ENCODE measurements at places on chromosomes 4 and X.

GRCh38 chrX:45233531-45233930 lies 32.9 kb upstream of the DIPK2B start:
- no peak for DNase-seq

DNA sequence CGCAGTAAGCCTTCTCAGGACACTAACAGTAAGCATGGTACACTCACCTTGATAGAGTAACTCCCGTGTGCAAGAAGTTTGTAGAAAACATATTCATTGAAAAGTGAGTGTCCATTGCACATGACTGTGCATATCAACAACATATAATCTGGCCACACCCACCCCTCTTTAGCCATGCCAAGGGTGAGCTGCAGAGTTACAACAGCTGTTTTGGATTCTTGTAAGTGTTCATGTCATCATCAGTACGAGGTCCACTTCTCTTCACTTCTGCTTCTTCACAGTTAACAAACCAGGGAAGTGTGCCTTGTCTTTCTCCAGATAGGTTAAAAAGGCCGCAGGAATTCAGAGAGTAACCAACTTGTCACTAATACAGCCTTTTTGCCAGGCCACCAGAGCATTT lies 116.6 kb downstream of the IRF2 start:
- no peak for DNase-seq

DNA sequence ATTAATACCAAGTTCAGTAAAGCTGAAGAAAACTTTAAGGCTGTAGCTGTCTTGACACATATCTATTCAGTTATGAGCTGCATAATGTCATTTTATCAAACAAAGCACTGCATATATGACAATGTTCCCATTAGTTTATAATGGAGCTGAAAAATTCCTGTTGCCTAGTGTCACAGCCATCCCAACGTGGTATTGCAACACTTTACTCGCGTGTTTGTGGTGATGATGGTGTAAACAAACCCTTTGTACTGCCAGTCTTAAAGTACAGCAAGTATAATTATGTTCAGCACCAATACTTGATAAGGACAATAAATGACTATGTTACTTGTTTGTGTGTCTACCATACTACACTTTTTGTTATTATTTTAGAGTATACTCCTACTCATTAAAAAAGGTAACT lies 1415.6 kb upstream of the PCDH7 start:
- DNase-seq = no peak

GRCh38 chrX:109856974-109857373 lies 123.9 kb upstream of the ACSL4 start:
- DNase-seq = no peak

DNA sequence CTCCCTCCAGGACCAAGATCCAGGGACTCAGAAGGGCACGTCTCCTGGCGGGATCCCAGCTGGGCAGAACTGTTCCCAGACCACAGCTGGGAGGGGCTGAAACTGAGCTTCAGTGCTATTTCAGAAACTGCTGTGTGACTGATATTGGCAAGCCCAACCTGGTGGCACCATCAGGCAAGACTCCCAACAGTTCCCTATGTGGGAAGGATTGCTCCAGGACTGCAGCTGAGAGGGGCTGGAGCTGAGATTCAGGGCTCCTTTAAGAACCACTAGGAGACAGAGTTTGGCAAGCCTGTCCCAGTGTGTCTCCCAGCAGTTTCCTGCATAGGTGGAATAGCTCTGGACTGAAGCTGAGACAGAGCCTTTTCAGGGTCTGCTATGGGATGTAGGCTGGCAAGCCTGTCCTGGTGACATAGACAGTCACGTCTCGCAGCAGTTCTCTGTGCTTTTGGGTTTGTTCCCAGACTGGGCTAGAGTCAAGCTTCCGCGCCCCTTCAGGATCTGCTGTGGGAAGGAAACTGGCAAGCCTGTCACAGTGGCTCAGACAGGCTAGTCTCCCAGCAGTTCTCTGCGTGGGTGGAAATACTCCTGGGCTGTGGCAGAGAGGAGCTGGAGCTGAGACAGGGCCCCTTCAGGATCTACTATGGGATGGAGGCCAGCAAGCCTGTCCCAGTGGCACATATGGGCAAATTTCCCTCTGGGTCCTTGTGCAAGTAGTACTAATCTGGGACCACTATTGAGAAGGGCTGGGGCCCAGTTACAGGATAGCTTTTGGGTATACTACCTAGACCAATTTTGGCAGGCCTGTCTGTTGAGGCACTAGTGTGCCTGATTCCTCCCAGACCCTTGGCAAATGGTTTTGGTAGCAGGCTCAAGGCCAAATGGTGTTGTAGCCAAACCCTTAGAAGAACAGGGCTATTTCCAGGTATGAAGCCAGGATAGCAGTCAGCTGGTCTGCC lies 20.2 kb upstream of the MED14 start:
- no peak for DNase-seq

DNA sequence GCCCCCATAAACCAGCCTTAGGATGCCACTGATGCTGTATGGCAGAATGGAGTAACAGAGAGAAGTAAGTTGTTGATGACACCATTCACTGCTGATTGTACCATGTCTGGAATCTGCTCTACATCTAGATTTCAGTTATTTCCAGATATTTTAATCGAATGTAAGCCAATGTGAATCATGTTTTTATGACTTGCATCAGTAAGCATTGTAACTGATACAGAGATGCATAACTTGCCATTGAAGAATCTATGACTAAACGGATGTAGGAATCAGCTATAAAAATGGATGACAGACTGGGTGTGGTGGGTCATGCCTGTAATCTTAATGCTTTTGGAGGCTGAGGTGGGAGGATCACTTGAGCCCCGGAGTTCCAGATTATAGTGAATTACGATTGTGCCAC lies 161.0 kb upstream of the GATB start:
- DNase-seq = no peak

DNA sequence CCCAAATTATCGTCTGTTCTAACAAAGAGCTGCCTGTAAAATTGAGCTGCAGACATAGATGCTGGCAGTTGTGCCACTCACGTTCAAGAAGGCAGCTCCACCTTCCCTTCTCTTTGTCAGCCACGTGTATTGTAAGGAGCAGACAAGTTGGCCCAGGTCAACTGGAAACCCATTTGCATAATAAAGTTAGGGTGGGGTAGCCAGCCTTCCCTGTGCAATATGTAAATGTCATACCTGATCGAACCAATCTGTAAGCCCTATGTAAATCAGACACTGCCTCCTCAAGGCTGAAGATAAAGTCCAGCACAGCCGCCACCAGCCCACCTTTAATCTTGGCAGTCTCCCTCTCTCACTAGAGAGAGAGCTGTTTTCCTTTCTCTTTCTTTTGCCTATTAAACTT lies 117.2 kb downstream of the TMEM144 start:
- no peak for DNase-seq

GRCh38 chr4:7240306-7240705 lies 48.0 kb downstream of the SORCS2 start:
- no peak for DNase-seq

DNA sequence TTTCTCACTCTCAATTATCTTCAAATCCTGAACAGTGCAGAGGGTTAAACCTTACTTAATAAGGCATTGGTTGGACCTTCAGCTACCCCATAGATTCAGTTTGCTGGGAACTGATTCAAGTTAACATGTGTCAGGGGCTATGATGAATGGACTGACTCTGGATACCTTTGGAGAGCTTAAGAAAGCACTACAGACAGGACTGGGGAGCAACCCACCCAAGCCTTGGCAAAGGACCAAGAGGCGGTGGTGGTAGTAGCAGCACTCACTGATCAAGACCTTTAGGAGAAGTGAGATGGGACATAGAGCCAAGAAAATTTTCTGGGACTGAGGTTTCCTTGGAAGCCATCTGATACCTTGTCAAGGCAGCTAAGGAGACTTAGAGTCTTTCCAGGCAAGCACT lies 43.0 kb upstream of the TAPT1 start:
- DNase-seq = no peak

GRCh38 chr4:176034499-176034898 lies 31.1 kb upstream of the WDR17 start:
- DNase-seq = peak; percentile 9

- DNase-seq = peak; percentile 25
Measured at GRCh38 chr4:123526511-123526910, 129.9 kb downstream of the SPRY1 start.

- no peak for DNase-seq
Measured at GRCh38 chr4:173543266-173543665, 13.2 kb upstream of the HAND2 start.

DNA sequence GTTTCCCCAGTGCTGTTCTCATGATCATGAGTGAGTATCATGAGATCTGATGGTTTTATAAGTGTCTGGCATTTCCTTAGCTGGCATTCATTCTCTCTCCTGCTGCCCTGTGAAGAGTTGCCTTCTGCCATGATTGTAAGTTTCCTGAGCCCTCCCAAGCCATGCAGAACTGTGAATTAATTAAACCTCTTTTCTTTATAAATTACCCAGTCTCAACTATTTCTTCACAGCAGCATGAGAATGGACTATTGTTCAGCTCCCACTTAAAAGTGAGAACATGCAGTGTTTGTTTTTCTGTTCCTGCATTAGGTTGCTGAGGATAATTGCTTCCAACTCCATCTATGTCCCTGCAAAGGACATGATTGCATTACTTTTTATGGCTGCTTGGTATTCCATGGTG lies 311.7 kb upstream of the CTSO start:
- DNase-seq = no peak

DNA sequence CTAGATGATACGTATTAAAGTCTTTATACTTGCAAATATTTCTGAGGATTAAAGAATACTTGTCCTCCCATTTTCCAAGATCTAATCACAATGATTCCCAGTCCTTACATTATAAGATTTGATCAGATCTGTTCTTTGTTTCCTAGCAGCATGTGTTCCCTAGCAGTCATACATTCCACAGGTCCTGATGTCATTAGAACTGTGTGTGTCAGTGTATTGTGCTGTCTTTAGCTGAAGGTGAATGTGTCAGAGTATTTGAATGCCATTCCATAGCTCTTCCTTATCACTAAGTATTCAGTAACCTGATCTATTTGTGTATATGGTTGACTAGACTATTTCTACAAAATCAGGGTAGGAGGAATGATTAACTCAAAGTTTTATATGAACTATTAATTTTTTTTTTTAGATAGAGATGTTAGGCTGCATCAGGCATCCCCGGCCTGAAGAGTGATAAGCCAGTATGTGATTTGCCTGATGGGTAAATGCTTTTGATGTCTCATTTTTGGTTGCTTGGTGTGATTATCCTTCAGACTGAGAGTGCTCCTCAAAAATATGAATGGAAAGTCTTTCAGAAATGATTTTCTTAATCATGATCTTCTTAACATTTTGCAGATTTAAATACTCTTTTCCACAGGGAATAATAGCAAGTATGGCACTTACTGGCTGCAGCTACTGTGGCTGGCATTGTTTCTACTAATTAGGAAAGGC lies 4.4 kb downstream of the ADGRL3 start:
- no peak for DNase-seq

GRCh38 chr4:150079081-150079581 lies 886 bp downstream of the DCLK2 start:
- peak; percentile 8 for DNase-seq

- DNase-seq = no peak
Measured at GRCh38 chr4:786861-787300, 39.0 kb downstream of the CPLX1 start.

DNA sequence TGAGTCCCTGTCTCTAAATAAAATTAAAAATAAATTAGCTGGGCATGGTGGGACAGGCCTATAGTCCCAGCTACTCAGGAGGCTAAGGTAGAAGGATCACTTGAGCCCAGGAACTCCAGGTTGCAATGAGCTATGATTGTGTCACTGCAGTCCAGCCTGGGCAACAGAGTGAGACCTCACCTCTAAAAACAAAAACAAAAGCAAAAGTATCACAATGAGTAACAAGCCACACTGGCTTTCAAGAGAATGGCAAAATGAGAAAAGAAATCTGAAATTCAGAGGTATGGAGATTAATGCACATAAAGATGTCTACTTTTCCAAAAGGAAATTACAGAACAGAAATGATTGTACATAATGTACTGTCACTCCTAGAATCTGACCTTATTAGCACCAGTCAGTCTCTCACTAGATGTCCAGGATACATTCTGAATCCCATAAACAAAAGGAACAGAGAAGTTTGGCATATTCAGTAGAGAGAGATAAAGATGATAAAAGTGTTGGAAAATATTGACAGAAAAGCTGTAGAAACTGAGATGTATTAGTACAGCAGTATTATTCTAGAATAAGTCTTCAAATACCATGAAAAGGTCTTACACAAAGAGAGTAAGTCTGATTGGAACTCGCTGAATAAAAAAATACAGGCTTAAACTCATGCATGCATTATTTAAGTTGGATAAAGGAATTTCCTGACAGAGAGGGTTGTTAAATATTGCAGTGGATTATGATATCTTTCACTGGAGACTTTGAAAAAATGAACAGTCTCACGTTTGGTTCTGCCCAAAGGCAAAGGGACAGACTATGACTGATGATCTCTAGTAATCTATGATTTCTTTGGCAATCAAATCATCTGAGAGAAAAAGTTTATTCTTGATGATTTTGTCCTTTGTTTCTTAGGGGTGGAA lies 102.5 kb downstream of the SH3RF1 start:
- no peak for DNase-seq

- no peak for DNase-seq
Measured at GRCh38 chr4:126058596-126058995, 743.8 kb downstream of the FAT4 start.

- no peak for DNase-seq
Measured at GRCh38 chrX:154654372-154654771, 993 bp upstream of the CTAG2 start.

GRCh38 chr4:17013382-17014006 lies 115.0 kb upstream of the LDB2 start:
- DNase-seq = no peak

DNA sequence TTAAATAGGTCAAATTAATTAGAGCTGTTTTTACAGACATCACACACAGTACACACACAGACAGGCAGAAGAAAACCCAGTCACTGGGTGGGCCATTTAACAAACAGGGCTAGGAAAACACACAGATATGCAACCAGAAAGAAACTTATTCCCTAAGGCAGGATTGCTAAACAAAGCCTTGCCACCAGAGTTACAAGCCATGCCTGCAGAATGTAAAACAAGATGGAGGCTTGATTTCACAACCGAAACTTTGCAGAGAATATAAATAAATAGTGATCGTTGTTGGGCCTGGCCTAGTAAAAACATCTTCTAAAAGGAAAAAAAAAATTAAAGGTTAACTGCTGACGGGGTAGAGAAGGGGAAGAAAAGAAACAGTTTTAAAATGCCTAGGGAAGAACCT lies 212.3 kb downstream of the NAP1L3 start:
- DNase-seq = no peak

DNA sequence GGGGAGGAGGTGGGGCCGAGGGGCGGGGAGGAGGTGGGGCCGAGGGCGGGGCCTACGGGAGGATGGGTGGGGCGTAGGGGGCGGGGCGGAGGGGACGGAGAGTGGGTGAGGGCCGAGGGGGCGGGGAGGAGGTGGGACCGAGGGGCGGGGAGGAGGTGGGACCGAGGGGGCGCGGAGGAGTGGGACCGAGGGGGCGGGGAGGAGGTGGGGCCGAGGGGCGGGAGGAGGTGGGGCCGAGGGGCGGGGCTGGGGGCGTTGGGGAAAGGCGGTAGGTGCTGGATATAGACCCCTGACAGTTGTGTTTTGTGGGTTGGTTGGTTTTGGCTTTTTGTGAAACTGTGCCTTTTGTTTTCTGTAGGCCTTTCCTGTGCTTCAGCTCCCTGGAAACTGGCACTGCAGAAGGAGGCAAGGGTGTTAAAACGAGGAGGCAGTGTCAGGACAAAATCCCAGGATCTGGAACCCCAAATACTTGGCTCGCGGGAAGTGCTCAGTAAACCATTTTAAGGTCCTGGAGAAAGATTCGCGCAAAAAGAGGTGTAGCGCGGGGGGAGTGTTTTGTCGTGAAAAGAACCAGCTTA lies 580 bp upstream of the MMGT1 start:
- DNase-seq = peak; percentile 65

All from activated naive CD8-positive, alpha-beta T cell treated with anti-CD3 and anti-CD28 coated beads, Interleukin-2, amount 50 U/mL, for 24 hours (primary cell).